ENCODE measurements at places on chromosomes 4 and X.

- no peak for DNase-seq
Observed at GRCh38 chrX:104647084-104647483, 81.1 kb downstream of the IL1RAPL2 start.

- DNase-seq, result peak; percentile 54
Observed at GRCh38 chrX:11665168-11666111, at the start of gene ARHGAP6. Gene ARHGAP6 (minus strand): TSS chrX:11665920. CDS start chrX:11664828, 1,092 bp downstream.

GRCh38 chr4:61831987-61832386 lies 631.9 kb downstream of the ADGRL3 start:
- DNase-seq, result no peak

GRCh38 chrX:31201503-31201902 lies 129.7 kb upstream of the FTHL17 start:
- no peak for DNase-seq

DNA sequence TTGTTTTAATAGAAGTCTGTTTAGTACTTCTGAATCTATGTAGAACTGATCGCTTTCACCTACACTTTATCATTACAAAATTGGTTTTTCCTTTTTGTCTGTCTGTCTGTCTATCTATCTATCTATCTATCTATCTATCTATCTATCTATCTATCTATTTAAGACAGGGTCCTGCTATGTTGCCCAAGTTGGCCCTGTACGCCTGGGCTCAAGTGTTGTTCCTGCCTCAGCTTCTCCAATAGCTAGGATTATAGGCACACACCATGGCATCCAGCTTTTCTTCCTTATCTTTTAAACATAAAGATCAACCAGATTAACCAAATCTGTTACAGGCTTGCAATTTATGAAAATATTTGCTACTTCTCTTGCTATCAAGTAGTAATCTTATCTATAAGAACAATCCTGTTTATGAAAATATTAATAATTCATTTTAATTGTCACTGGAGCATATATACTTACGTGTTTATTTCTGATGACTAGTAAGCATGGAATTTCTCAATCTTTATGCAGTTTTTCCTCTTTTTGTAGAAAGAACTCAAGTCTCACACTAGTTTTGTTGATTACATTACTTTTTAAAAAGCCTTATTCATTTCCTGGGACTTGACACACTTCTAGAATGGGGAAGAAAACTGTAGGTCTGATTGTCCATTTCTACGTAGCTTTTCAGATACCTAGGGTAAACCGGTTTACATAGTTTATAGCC lies 24.5 kb downstream of the KIAA0232 start:
- DNase-seq, result no peak

DNA sequence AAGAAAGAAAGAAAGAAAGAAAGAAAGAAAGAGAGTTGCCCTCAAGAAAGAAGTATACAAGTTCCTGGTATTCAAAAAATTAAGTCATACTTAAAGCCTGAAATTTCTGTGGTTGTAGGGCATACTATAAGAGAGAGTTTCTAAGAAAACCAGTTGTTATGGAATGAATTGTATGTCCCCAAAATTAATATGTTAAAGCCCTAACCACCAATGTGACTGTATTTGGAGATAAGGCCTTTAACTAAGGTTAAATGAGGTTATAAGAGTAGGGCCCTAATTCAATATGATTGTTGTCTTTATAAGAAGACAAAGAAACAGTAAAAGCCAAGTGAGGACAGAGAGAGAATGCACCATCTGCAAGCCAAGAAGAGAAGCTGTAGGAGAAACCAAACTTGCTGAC lies 521.1 kb downstream of the CCSER1 start:
- DNase-seq, result no peak

DNA sequence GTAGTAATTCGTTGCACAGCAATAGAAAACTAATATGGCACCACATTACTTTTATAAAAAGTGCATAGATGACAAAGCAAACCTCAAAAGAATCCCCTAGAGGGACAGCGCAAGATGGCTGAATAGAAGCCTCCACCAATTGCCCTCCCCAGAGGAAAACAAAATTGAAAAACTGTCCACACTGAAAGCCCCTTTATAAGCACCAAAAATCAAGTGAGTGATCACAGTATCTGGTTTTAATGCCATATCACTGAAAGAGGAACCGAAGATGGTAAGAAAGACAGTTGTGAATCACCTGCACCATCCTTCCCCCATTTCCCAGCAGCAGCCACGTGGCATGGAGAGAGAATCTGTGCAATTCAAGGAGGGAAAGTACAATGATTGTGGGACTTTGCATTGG lies 522.2 kb downstream of the GLUD2 start:
- DNase-seq, result no peak

DNA sequence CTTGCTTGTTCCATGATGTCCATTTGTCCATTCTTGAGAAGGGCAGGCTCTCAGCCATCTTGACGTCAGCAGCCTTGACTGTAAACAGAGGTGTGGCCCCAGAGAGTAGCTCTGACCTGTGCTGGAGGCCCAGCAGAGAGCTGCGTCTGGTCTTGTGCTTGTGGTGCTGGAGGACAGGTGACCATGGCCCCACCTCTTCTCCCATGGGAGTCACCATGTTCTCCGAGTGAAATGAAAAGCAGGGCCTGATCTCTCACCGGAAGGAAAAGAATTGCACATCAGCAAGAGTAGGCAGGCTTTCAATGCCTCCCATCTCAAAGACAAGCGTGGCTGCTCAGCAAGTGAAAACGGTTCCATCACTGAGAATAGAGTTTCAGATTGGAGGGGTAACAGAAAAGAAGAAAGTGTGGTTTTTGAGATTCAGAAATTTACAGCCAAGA lies 11.5 kb downstream of the PARM1 start:
- DNase-seq, result no peak

DNA sequence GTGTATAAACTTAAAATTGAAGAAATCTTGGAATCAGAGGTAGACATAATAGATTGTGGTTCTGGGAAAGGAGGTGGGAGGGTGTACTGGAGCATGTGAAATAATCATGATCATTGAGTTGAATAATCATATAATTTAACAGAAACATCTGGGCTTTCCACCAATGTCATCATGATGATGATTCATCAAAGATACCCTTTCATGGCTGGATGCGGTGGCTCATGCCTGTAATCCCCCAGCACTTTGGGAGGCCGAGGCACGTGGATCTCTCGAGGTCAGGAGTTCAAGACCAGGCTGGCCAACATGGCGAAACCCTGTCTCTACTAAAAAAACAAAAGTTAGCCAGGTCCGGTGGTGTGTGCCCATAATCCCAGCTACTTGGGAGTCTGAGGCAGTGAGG lies 6.7 kb upstream of the RUFY3 start:
- no peak for DNase-seq

DNA sequence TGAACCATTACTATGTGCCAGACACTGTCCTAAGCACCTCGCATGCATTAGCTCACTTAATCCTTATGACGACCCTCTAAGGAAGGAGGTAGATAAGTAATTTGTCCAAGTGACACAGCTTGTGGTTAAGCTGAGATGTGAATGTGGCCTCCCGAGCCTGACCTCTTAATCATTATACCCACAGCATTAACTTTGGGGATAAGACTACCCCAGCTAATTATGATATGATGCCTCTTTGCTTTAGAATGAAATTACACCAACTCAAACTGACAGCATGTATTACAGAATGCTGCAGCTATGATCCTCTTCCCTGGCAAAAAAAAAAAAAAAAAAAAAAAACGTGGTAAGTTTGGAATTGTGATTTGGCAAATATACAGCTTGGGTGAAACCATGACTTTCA lies 53.5 kb downstream of the APBB2 start:
- DNase-seq, result peak; percentile 83

GRCh38 chr4:173415092-173415491 lies 16.2 kb upstream of the SCRG1 start:
- peak; percentile 27 for DNase-seq

- DNase-seq, result no peak
Observed at GRCh38 chr4:46852800-46853199, 56.2 kb downstream of the COX7B2 start.

DNA sequence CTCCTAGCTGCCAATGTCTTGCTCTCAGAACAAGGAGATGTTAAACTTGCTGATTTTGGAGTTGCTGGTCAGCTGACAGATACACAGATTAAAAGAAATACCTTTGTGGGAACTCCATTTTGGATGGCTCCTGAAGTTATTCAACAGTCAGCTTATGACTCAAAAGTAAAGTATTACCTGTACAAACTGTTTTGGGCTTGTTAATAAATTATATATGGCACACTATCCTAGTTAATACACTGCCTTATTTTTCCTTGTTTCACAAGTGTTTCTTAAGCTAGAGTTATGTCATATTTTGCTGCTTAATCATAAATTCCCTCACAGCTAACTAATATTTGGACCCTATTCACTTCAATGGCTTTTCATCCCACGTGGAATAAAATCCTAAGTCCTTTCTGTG lies 45.3 kb downstream of the STK26 start:
- no peak for DNase-seq

DNA sequence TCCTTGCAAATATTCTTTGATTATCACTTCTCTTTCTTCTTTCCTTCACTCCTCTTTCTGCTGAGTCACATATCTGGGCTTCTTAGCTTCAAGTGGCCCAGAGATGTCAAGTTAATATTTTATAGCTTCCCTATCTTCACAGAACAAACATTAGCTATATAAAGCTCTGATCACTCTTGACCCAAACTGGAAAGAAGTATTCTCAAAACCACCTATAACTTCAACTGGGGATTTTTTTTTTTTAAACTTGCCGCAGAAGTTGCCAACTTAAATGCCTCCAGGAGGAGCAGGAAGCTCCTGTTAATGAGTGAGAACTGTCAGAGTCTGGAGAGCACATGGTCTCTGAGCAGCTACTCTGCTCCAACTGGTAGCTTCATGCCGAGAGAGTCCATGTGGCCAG lies 233.3 kb upstream of the EDNRA start:
- peak; percentile 5 for DNase-seq

DNA sequence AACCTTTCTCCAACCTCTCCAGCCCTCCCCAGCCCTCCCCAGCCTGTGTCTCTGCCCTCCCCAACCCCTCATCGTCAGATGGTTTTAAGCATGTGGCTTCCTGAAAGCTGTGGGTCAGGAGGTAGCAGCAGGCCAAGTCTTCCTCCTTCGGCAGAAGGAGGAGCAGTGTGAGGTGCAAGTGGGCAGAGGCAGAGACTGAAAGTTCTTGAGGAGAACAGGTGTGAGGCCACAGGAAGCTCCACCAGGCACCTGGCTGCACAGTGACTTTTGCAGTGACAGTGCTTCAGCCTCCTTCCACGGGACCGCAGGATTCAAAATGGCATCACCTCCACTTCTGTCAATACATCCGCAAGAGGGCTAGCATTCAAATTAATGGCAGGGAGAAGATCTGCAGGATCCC lies 203.9 kb upstream of the LEF1 start:
- DNase-seq, result no peak

GRCh38 chr4:123378794-123379193 lies 17.8 kb upstream of the SPRY1 start:
- no peak for DNase-seq

DNA sequence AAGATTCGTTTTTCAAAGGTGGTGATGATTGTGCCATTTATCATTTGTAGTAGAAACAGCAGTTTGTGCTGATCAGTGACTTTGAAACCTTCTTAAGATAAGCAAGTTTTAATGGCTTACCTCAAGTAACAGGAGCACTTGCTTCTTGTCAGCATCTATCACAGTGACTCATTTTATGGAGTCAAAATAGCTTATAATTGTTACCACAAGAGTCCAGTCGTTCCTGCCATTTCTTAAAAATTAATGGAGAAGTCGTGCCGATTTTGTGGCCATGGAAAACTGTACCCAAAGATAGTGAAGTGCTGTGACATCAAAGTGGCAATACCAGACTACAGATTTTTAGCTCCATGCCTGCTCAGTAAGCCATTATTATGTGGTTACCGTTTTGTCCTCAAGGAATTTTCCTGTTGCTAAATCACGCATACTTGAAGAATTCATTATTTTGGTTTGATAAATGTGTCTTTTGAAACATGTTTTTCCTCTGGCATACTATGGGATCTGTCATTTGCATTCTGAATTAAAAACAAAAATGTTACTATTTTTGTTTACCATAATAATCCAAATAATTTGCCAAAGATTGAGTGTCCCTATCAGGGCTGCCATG lies 129.9 kb downstream of the CBR4 start:
- peak; percentile 75 for DNase-seq

DNA sequence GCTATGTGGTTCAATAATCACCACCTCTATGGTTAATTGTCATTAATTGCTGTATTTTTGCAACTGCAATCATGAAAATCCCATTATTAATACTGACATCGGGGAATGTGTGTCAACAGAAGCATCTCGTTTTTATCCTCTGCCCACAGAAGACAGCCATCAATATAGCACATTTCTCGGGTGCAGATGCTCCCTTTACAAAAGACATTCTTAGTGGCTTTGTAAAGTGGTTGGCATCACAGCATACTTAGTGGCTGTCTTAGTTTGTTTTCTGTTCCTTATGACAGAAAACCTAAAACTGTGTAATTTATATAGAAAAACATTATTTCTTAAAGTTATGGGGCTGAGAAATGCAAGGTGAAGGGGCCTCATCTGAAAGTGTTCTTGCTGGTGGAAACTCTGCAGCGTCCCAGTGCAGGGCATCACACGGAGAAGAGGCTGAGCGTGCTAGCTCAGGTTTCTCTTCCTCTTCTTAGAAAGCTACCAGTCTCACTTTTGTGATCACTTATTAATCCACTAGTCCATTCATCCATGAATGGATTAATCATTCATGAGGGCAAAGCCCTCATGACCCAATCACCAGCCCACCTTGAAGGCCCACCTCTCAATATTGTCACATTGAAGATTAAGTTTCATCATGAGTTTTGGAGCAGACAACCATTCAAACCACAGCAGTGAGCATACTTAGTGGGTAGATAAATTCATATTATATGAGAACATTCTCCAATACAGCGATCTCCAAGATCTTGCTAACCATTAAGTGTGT lies 1067.7 kb upstream of the PABPC4L start:
- DNase-seq, result no peak

DNA sequence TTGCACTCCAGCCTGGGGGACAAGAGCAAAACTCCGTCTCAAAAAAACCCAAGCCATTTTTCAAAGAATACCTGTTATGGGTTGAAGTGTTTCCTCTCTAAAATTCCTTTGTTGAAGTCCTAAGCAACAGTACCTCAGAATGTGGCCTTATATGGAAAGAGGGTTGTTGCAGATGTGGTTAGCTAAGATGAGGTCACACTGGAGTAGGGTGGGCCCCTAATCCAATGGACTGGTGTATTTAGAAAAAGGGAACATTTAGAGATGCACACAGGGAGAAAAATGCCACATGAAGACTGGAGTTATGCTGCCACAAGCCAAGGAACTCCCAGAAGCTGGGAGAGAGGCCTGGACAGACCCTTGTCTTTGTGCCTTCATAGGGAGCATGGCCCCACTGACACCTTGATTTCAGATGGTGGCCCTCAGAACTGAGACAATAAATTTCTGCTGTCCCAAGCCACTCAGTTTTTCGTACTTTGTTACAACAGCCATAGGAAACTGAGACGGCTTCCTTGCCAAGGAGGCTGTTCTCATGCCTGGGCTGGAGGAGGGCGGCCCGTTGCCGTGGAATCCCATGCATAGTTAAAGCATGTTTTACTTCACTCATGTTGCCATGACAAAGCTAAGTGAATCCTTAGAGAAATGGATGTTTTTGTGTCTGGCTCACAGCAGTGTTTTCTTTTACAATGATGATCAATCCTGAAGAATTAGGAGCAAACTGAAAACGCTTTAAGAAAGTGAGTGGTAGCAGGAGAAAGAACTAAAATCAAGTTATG lies 16.5 kb downstream of the TRAPPC2 start:
- peak; percentile 35 for DNase-seq
